Glutamatergic neuron (in vitro differentiated cells): ENCODE measurements at places on chromosomes 12 and 14. TPM values are rescaled to one million over a fixed set of nuclear protein-coding genes. Genes with fewer than 3 reads are reported as not detected.

Gene SLCO1B3
- not detected for total RNA-seq

Gene MSRB3
- 1.6 TPM for total RNA-seq

Gene P2RX2
- total RNA-seq: 4.1 TPM

Gene EPYC
- not detected for total RNA-seq

Gene GARIN6
- not detected for total RNA-seq

DNA sequence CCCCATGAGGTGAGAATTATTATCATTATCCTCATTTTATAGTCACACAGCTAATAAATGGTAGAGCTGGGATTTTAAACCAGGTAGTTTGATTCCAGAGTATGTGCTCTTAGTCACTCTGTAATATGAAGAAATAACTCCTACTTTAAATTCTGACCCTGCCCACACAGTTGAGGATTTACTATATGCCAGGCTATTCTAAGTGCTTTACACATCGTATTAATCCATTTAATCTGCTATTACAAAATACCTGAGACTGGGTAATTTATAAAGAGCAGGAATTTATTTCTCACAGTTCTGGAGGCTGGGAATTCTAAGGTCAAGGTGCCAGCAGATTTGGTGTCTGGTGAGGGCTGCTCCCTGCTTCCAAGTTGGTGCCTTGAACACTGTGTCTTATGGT, 19.6 kb upstream of the WIF1 start:
- H3K36me3 ChIP-seq: peaks cover 5% of the 10 kb centered on the region
- no peak overlapping the region for H3K4me3 ChIP-seq
- no peak for DNase-seq

DNA sequence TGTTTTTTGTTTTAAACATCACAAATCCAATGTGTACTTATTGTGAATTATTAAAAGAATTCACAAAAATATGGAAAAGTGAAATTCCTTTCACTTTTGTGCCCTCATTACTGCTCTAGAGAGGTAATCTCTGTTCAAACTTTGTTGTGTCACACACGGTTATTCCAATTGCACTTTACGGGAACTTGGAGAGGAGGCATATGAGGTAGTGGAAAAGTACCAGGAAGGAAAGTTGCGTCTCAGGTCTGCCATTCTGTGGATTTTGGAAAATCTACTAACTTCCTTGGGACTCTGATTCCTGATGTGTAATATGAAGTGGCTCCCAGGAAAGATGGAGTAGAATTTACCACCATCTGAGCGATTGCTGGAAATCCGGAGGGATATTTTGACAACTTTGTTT, 90.9 kb upstream of the DCN start:
- no peaks in the 10 kb centered on the region for H3K36me3 ChIP-seq
- H3K4me3 ChIP-seq: no peak overlapping the region
- no peaks in the 10 kb centered on the region for H3K27me3 ChIP-seq

- H3K4me3 ChIP-seq: no peak overlapping the region
- H3K27me3 ChIP-seq: no peaks in the 10 kb centered on the region
- DNase-seq: no peak
- no peaks in the 10 kb centered on the region for H3K36me3 ChIP-seq
- no peak overlapping the region for H3K27ac ChIP-seq
Measured at GRCh38 chr12:93650626-93651025, 26.5 kb upstream of the CRADD start.

DNA sequence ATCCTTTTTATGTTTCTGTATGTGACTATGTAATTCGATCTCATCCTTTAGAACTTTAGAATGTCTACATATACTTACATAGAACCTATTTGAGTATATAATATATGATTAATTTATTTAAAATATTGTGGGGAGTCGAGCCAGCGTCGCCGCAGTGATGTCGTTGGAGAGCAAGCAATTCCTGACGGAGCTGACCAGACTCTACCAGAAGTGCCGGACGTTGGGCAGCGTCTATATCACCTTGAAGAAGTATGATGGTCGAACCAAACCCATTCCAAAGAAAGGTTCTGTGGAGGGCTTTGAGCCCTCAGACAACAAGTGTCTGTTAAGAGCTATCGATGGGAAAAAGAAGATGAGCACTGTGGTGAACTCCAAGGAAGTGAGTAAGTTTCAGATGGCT, 6.4 kb upstream of the CD27 start:
- H3K27ac ChIP-seq: no peak overlapping the region
- peaks cover 2% of the 10 kb centered on the region for H3K27me3 ChIP-seq
- H3K4me1 ChIP-seq: no peaks in the 10 kb centered on the region
- DNase-seq: no peak

- H3K36me3 ChIP-seq: no peaks in the 10 kb centered on the region
- no peak overlapping the region for H3K27ac ChIP-seq
- peaks cover 11% of the 10 kb centered on the region for H3K4me1 ChIP-seq
- no peak overlapping the region for H3K4me3 ChIP-seq
Measured at GRCh38 chr14:59425322-59425935, 39.8 kb downstream of the GPR135 start.

DNA sequence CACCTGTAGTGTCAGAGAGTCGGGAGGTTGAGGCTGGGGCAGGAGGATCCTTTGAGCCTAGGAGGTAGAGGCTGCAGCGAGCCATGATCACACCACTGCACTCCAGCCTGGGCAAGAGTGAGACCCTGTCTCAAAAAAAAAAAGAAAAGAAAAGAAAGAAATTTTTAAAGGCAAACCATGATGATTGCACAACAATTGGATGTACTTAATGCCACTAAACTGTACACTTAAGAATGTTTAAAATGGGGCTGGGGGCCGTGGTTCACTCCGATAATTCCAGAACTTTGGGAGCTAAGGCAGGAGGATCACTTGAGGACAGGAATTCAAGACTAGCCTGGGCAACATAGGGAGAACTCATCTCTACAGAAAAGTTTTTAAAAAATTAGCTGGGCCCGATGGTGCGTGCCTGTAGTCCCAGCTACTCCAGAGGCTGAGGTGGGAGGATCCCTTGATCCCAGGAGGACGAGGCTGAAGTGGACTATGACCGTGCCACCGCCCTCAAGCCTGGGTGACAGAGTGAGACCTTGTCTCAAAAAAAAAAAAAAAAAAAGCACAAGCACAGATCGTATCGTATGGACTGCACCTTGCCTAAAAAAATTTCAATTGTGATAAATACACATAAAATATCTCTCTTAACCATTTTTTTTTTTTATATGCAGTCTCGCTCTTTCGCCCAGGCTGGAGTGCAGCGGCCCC, 32.7 kb downstream of the JAG2 start:
- DNase-seq: no peak
- no peaks in the 10 kb centered on the region for H3K4me1 ChIP-seq
- H3K27me3 ChIP-seq: peaks cover 7% of the 10 kb centered on the region
- no peak overlapping the region for H3K4me3 ChIP-seq
- no peak overlapping the region for H3K27ac ChIP-seq

- peaks cover 2% of the 10 kb centered on the region for H3K27me3 ChIP-seq
- no peak for DNase-seq
- no peak overlapping the region for H3K4me3 ChIP-seq
- no peaks in the 10 kb centered on the region for H3K4me1 ChIP-seq
- no peaks in the 10 kb centered on the region for H3K36me3 ChIP-seq
Measured at GRCh38 chr12:11805043-11805442, 155.6 kb downstream of the ETV6 start.

- no peak overlapping the region for H3K27ac ChIP-seq
- no peaks in the 10 kb centered on the region for H3K36me3 ChIP-seq
- peaks cover 3% of the 10 kb centered on the region for H3K4me1 ChIP-seq
- H3K4me3 ChIP-seq: no peak overlapping the region
Measured at GRCh38 chr12:66149702-66150398, 19.3 kb upstream of the LLPH start.

- no peak overlapping the region for H3K4me3 ChIP-seq
- no peaks in the 10 kb centered on the region for H3K36me3 ChIP-seq
- H3K27me3 ChIP-seq: peaks cover 1% of the 10 kb centered on the region
- DNase-seq: no peak
- peaks cover 2% of the 10 kb centered on the region for H3K4me1 ChIP-seq
Measured at GRCh38 chr14:65301862-65302539, 110.5 kb upstream of the FUT8 start.

GRCh38 chr12:75345531-75345930, 11.1 kb downstream of the GLIPR1L1 start:
- no peak overlapping the region for H3K4me3 ChIP-seq
- no peaks in the 10 kb centered on the region for H3K4me1 ChIP-seq
- no peaks in the 10 kb centered on the region for H3K36me3 ChIP-seq
- no peak for DNase-seq

DNA sequence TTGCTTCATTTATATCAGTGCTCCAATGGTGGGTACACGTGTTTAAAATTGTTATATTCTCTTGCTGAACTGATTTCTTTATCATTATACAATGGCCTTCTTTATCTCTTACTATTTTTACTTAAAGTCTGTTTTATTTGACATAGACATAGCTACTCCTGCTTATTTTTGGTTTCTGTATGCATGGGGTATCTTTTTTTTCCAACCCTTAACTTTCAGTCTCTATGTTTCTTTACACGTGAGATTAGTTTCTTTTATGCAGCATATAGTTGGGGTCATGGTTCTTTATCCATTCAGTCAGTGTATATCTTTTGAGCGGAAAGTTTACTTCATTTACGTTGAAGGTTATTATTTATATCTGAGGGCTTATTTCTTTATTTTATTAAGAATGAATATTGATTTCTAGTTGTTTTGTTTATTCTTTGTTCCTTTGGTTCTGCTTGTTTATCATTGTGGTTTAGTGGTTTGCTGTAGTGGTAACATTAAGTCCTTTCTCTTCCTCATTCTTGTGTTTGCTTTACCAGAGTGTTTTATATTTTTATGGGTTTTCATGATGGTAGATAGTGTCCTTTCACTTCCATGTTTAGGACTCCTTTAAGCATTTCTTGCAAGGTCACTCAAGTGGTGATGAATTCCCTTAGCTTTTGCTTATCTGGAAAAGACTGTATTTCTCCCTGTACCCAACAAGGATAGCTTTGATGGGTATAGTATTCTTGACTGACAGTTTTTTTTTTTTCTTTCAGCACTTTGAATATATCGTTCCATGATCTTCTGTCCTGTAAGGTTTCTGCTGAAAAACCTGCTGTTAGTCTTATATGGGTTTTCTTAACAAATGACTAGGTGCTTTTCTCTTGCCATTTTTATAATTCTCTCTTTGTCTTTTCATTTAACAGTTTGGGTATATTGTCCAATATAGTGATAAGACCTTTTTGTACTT, 38.3 kb upstream of the FAR2 start:
- no peaks in the 10 kb centered on the region for H3K4me1 ChIP-seq
- no peaks in the 10 kb centered on the region for H3K27me3 ChIP-seq

DNA sequence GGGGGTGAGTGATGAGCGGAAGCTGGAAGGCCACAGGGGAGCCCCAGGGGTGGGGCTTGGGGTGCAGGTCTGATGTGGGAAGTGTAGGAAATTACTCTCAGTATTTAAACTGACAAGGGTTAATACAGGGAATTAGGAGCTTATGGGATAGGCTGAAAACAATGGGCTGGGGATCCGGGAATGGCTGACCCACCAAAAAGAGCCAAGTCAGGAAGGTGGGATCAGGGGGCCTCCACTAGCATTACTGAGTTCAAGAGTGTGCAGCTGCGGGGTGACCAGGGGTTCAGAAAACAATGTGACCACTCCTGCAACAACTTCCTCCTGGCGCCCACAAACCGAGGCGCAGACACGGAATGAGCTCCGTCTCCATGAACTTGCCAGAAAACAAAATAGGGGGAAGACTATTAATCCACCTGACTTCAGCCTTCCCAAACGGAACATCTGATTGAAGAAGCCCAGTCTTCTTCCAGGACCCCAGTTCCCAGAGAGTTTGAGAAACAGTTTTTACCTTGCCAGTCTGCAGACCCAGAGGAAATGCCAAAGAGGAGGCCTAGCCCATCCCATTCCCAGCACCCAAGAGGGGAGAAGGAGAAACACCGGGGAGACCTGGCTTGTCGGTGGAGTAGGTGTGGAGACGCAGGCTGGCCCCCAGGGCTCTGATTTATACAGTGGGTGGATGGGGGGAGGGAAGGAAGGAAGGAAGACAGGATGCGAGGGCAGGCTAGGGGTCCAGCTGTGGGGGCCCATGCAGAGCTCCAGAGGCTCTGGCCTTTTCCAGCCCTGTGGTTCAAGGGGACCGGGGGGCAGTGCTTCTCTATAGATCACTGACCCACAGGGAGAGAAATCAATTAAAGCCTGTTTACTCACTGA, 16.5 kb upstream of the YY1 start:
- H3K36me3 ChIP-seq: peaks cover 4% of the 10 kb centered on the region
- H3K27ac ChIP-seq: no peak overlapping the region
- no peaks in the 10 kb centered on the region for H3K27me3 ChIP-seq
- H3K4me3 ChIP-seq: no peak overlapping the region
- no peak for DNase-seq

DNA sequence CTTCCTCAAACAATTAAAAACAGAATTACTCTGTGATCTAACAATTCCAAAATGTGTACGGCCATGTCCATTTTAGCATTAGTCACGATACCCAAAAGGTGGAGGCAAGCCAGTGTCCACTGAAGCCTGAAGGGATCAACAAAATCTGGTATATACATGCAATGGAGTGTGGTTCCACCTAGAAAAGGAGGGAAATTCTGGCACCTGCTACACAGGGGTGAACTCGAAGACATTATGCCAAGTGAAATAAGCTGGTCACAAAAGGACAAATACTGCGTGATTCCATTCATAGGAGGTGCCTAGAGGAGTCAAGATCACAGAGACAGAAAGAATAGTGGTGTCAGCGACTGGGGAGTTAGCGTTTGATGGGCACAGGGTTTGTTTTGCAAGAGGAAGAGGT, 331.4 kb downstream of the MED13L start:
- H3K36me3 ChIP-seq: peaks cover under 1% of the 10 kb centered on the region
- no peak overlapping the region for H3K27ac ChIP-seq
- H3K4me3 ChIP-seq: no peak overlapping the region
- DNase-seq: no peak
- H3K27me3 ChIP-seq: peaks cover 2% of the 10 kb centered on the region

- no peaks in the 10 kb centered on the region for H3K27me3 ChIP-seq
- H3K36me3 ChIP-seq: no peaks in the 10 kb centered on the region
- no peak overlapping the region for H3K27ac ChIP-seq
- H3K4me1 ChIP-seq: no peaks in the 10 kb centered on the region
- no peak for DNase-seq
Measured at GRCh38 chr12:40055228-40055579, 50.7 kb downstream of the SLC2A13 start.

DNA sequence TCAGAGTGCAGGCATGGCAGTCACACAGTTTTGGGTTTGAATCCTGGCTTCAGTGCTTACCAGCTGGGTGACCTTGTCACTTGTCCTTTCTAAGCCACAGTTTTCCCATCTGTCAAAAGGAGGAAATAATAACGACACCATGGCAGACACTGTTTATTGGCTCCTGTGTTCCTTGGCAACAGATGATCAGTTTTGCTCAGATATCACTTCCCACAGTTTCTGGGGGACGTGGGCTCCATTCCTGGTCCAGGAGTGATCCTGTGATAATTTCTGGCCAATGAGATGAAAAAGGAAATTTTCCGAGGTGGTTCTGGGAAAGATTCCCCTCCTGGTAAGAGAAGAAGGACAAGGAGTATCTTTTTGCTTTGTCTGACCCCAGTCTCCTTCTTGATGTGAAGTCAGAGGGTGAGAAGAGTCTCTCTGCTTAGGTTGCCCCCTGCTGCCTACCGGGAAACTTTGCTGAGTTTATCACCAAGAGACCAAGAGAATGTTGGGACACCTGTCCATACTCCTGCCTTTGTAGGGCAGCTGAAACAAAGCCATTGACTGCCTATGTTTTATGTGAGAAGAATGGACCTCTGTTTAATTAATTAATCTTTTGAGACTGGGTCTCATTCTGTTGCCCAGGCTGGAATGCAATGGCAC, 178.9 kb upstream of the NRXN3 start:
- DNase-seq: no peak
- H3K4me3 ChIP-seq: no peak overlapping the region
- H3K4me1 ChIP-seq: peaks cover 19% of the 10 kb centered on the region

- no peaks in the 10 kb centered on the region for H3K27me3 ChIP-seq
- H3K4me1 ChIP-seq: peaks cover 4% of the 10 kb centered on the region
- no peak overlapping the region for H3K4me3 ChIP-seq
- DNase-seq: no peak
- H3K36me3 ChIP-seq: no peaks in the 10 kb centered on the region
Measured at GRCh38 chr12:47087088-47087688, 7.4 kb upstream of the AMIGO2 start.
